ENCODE measurements at places on chromosomes 6 and 20. TPM values are rescaled to one million over a fixed set of nuclear protein-coding genes. Genes with fewer than 3 reads are reported as not detected.

Gene GMNN
- polyA plus RNA-seq, result 56.8 TPM

Gene HSF2
- 34.2 TPM for polyA plus RNA-seq

DNA sequence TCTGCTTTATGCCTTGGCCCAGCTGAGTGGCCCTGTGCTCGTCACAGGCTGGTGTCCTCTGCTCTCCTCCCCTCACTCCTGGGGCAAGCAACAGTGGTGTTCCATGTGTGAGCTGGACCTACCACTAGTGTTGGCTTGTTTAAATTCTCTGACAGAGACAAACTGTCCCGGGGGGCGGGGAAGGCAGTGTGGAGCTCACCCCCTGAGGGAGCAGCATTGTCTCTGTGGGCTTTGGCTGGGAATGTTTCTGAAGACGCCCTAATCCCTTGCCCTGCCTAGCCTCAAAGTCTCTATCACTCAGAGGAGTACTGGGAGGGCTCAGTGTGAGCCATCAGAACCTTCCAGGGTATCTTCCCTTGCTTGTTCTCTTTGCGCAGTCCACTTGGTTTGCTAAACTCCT lies 5.2 kb upstream of the VEGFA start:
- no peak for DNase-seq

DNA sequence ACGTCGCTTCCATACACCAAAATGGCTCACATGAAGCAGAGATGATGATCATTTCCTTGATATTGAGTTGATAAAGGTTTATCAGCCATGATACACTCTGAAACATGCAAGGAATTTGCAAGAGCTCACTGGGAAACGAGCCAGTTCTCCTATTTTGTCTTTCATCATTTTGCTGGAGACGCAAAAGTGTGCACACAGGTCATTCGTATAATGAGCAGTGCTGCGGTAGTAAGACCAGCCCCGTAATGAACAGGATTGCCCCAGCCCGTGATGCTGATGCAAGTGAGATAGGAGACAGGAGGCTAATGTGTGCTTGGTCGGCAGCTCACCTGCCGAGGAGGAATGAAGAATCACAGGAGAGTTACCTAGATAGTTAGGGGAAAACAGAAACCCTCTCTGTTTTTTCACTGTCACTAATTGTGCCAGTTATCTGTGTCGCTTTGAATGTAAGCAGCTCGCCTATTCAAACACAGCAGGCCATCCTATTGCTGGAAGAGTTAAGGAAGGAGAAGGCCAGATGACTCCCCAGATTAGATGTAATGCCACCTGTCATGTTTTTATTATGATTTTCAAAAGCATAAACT lies 391.8 kb downstream of the SAMD5 start:
- DNase-seq, result no peak

- DNase-seq, result no peak
Observed at GRCh38 chr6:125116710-125117109, 36.9 kb upstream of the TPD52L1 start.

GRCh38 chr20:33814238-33814712 lies 3.1 kb downstream of the CHMP4B start:
- no peak for DNase-seq
